Smooth muscle cell of the brain vasculature (primary cell): ENCODE measurements at places on chromosomes 3 and 15.

- peak; percentile 13 for DNase-seq
These were observed 463.3 kb downstream of the MAGI1 start for GRCh38 chr3:65575376-65575840.

DNA sequence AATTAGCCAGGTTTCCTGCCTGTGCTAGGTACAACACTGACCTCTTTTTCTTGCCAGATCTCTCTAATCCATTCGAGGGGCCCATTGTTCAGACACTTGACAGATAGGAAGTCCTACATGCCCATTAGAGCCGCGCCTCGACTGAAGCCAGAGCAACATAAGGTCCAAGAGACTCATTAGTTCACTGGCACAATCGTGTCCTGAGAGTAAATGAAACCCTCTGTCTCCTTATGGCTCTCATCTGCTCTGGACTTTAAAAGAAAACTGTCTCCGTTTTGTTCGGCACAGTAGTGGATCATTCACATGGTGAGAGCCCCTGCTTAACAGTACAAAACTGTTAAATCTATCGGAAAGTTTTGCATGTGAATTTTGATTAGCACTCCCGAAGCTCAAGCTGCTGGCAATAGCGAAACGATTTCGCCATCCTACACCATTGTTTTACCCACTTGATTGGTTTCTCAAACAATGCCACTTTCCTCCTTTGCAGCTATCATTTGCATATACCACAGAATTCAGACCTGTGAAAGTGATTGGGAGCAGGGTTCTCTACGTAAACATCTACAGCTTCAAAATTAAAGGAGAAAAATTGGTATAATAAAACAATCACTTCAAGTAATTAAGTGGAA is 19.0 kb upstream of the C15orf61 start:
- DNase-seq, result no peak

DNA sequence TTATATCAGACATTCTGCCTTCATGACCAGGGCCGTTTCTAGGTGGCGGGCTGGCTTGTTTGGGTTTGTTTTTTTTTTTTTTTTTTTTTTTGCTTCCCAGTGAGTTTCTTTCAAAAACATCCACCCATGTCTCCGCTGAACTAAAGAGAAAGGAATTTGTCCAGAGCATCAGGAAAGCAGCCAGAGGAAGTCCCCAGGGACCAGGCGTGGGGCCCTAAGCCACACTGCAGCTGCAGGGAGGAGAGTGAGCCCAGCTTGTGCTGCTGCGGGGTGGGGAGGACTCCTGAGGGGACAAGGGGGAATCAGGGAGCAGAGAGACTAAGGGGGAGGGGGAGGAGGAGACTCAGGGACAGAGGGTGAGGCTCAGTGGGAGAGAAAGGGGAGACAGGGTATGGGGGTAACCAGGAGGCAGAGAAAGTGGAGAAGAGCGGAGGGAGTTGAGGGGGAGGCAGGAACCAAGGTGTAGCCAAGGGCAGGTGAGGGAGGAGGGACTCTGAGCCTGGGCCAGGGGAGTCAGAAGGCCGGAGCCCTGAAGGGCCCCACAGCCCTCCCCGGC is 49.5 kb downstream of the CYP11A1 start:
- DNase-seq, result peak; percentile 89

DNA sequence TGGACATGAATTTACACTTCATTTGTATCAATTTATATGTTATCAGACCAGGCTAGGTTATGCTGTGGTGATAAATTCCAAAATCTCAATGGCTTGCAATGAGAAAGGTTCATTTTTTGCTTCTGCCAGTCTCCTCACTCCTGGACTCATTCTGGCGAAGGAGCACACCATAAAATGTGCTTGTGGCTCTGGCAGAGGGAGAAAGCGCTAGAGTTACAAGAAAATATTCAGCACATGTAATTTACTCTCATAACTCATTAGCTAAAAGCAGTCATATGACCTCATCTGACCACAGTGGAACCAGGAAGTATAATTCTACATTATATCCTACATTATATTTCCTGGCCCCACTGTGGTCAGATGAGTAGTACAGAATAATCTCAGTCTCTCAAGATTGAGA is 193.8 kb downstream of the BCHE start:
- no peak for DNase-seq

DNA sequence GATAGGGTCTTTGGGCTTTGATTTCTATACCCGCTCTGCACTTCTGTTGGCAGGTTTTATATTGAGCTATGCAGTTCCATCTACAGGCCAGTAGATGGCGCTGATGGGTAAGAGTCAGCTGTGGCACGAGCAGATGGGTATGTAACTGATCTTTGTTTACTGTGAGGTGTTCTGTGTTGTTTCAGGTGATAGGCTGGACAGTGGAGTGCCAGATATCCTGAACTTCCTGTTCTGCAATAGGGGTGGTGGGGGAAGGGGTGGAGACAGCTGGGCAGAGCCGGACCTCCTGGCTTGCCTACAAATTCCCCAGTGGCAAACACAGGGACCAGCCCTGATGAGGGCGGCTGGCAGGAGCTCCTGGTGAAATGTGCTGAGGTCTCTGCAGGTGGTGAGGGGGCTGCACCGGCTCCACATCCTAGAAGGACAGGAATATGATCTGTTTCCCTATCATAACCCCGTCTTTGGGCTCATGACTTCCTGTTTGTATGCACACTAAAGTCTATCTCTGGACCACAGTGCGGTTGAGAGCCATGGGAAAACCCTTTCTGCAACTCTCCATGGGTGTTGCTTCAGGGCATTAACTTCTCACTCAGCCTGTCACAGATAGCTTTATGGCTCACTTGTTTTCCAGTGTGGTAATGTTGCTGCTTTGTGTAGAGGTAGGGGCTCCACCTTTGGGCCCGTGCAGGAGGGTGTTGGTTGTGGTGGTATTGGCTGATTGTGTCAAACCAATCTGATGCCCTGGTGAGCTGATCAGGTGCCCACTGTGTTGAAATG is 13.4 kb upstream of the FAM98B start:
- DNase-seq, result peak; percentile 40

DNA sequence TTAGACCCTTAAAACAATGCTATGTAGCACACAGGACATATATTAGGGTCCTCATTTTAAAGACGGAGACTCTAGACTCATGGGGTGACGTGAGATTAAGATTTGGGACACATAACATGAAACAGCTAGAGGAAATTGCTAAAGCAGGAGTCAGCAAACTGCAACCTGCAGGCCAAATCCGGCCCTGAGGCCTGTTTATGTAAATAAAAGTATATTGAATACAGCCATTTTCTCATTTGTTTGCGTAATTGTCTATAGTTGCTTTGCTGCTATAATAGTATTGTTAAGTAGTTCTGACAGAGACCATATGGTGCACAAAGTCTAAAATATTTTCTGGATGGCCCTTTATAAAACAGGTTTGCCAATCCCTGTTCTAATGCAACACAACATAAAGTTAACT is 115.5 kb downstream of the TMCO5A start:
- DNase-seq, result no peak

GRCh38 chr15:58137686-58138085 is 495 bp upstream of the AQP9 start:
- no peak for DNase-seq

DNA sequence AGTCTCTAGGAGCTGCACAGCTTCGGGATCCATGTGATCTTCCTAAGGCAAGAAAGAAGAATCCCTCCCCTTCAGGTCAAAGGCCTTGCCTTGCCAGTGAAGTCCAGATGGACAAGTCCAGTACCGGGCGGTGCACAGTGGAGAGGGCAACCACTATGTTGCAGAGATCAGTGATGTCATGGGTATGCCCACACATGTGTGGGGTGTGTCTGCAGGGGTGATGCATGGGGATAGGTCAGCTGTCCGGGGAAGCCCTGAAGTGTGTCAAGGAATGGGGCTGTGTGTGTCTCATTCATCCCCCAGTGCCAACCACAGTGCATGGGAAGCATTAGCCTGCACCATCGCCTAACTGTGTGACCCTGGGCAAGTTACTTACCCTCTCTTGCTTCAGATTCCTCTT is 66.5 kb downstream of the TLE3 start:
- no peak for DNase-seq

DNA sequence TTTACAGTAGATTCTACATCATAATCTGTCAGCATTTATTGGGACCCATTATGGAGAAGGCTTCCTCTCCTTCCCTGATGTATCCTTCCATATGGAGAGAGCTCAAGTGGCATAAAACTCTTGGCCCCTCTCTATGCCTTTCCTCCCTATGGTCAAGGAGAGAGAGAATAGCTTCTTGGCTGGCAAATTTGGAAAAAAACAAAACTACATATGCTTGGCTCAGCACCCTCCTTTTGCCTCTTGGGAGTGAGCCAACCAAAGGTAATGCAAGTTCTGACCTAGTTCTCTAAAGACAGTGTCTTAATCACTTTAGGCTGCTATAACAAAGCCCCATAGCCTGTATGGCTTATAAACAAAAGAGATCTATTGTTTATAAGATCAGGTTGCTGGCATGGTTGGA is 37.5 kb downstream of the C3orf70 start:
- DNase-seq, result no peak

DNA sequence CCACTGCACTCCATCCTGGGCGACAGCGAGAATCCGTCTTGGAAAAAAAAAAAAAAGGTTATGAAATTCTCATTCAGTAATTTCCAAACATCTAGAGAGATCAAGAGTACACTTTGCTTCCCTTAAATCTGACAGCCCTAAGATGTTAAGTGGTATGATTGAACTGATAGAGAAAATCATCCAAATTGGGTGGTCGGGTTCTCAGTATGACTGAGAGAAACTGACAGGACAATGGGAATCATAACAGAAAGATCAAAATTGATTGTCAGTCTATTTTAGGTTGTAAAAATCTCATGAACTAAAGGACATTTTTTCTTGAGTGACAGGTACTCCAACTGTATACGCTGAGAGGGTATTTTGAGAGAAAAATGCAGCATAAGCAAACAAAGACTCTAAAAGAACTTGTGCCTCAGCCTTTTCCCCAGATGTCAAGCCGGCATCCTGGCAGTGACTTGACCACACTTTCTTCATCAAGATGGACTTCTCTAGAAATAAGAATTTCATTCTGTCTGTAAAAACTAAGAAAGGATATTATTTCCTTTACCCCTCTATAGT is 65.8 kb downstream of the MYO5A start:
- no peak for DNase-seq

- DNase-seq, result no peak
These were observed 33.9 kb downstream of the DZIP1L start for GRCh38 chr3:138081371-138082084.

DNA sequence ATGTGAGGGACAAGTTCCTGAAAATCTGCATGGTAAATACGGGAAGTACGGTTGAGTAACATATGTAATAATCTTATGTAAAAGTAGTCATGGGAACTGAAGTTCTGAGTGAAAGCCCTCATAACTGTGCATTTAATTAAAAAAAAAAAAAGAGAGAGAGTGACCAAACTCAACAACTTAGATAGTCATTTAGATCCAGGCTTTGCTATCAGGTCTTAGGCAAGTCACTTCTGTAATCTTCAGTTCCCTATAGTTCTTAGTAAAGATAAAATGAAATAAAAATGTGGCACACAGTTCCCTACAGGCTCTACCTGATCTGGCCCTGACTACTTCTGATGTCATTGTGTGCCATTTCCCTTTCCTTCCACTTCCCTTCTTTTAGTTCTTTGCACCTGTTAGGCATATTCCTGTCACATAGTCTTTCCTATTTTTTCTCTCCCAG is 15.0 kb downstream of the RNF111 start:
- no peak for DNase-seq

DNA sequence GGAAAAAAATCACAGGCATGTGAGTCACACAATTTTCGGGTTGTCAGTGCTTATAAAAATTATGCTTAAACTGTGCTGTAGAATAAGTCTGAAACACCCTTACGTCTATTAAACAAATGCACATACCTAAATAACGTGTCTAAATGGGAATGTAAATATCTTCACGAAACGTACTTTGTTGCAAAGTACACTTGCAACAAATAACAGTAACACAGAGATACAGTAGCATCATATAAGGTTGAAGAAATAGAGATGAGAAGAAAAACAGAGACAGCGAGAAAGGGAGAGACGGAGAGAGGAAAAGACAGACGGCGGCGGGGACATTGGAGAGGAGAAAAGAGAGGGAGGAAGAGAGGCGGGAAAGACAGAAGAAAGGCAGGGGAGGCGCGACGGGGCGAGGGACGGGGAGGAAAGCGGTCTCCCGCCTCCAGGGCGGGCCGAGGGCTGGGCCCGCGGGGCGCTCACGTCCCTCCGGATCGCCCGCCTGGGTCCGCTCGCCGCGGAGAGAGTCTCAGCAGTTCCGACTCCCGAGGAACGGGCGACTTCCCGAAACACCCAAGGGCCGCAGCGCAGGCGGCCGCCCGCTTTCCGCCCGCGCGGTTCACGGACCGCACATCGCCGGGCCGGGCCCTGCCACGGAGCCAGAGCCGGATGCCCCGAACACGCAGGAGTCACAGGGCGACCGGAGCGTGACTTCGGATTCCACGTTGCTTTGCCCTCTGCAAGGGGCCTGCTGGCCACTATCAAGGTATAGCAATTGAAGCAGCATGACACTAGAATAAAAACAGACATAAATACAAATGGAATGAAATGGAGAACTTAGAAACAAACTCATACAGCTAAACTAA is 153.4 kb downstream of the LMLN start:
- DNase-seq, result peak; percentile 1

- DNase-seq, result no peak
These were observed 15.6 kb downstream of the NBEAL2 start for GRCh38 chr3:46994801-46995731.

DNA sequence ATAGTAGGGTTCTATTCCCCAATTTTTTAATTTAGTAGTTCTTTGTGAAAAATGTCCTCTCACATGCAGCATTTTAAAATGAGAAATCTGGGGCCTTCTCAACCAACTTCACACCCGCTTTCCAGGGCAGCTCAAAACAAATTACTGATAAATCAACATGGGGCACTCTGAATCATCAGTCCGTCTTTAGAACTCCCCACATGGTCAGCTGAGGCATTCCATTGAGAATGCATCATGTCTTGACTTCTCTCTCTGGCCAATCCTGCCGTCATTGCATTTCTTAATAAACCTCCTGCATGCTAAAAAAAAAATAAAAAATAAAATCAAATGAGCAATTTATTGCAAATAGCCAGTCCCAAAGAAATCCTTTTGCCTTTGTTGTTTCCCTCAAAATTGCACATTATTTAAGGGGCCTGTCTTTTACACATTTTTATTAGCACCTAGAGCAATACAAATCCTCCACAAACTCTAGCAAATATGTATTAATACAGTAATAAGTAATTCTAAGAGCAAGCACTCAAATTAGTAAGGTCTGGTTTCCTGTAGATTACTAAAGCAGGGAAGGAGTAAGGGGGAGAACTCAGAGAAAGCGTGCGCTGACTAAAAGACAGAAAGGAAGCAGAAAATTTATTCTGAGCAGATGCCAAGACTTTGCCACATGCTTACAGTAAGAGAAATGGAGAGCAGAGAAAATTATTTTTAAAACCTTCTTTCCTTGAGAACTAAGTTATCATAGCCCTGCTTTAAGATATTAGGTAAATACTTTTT is 175.7 kb downstream of the TNIK start:
- DNase-seq, result peak; percentile 80

DNA sequence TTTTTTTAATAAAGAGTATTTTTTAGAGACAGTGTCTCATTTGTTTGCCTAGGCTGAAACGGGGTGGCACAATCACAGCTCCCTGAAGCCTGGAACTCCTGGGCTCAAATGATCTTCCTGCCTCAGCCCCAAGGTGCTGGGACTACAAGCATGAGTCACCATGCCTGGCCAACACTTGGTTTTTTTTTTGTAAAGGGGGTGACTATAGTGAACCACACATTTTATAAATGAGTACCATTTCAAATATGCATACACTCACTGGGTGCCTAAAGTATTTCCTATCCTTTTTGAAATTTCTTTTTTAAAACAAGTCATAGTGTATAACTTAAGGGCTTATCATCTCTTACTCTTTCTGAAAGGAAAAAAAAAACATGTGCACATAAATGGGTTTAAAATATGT is 325.2 kb upstream of the MEIS2 start:
- no peak for DNase-seq

- no peak for DNase-seq
These were observed 35.2 kb downstream of the FBXO45 start for GRCh38 chr3:196603683-196604082.
